A549 treated with CpdA at 1 μM for 4 hours (cell line): ENCODE measurements at places on chromosomes 5 and 9. TPM values are rescaled to one million over a fixed set of nuclear protein-coding genes. Genes with fewer than 3 reads are reported as not detected.

The CHSY3 gene
- total RNA-seq, result 0.06 to 0.14 TPM (median 0.09 TPM) in 5 replicates

The CD14 gene
- 3.6 to 5.6 TPM (median 4.4 TPM) in 5 replicates for total RNA-seq

The FCHO2 gene
- 8.2 to 13.9 TPM (median 13.5 TPM) in 5 replicates for total RNA-seq

The ARL14EPL gene
- total RNA-seq, result 0.07 to 0.69 TPM (median 0.39 TPM) in 5 replicates

The ZDHHC21 gene
- total RNA-seq, result 2.1 to 4.5 TPM (median 2.6 TPM) in 5 replicates

The C9orf152 gene
- 0.08 to 0.12 TPM (median 0.09 TPM) in 3 of 5 replicates, not detected in the others for total RNA-seq

The TMC1 gene
- 0.05 to 0.14 TPM in 2 of 5 replicates, not detected in the others for total RNA-seq

The GGTA1 gene
- total RNA-seq, result not detected in 5 replicates

The RGS7BP gene
- not detected in 5 replicates for total RNA-seq

The NDUFB6 gene
- total RNA-seq, result 103 to 119 TPM (median 109 TPM) in 5 replicates

The TRIM7 gene
- total RNA-seq, result 27.2 to 44.1 TPM (median 42.4 TPM) in 5 replicates

The ECM2 gene
- 0.10 to 0.22 TPM (median 0.12 TPM) in 5 replicates for total RNA-seq

The AMBP gene
- total RNA-seq, result 5.2 to 9.8 TPM (median 8.2 TPM) in 5 replicates

The PLEKHG4B gene
- 0.64 to 0.94 TPM (median 0.69 TPM) in 5 replicates for total RNA-seq

The GRXCR2 gene
- not detected in 5 replicates for total RNA-seq

The HTR4 gene
- not detected in 5 replicates for total RNA-seq

The PCDHGA3 gene
- 0.05 to 0.09 TPM in 2 of 5 replicates, not detected in the others for total RNA-seq

The ARSI gene
- 33.5 to 52.9 TPM (median 42.9 TPM) in 5 replicates for total RNA-seq

The MCIDAS gene
- 1.8 to 2.5 TPM (median 2.2 TPM) in 5 replicates for total RNA-seq

The MAMDC4 gene
- 1.8 to 5.5 TPM (median 4.6 TPM) in 5 replicates for total RNA-seq

The SOWAHA gene
- total RNA-seq, result 0.08 to 0.17 TPM (median 0.15 TPM) in 4 of 5 replicates, not detected in the other

The PCDHGA4 gene
- 0.08 to 0.20 TPM (median 0.10 TPM) in 5 replicates for total RNA-seq

The PGM5 gene
- not detected in 5 replicates for total RNA-seq

The GPR150 gene
- 0.07 to 0.15 TPM (median 0.08 TPM) in 4 of 5 replicates, not detected in the other for total RNA-seq

The LECT2 gene
- total RNA-seq, result not detected in 5 replicates

The TAF11L2 gene
- not detected in 5 replicates for total RNA-seq

The PLPP7 gene
- 0.05 TPM in 1 of 5 replicates, not detected in the others for total RNA-seq

The GPX3 gene
- 14.0 to 19.3 TPM (median 17.8 TPM) in 5 replicates for total RNA-seq

The PAPPA gene
- 24.3 to 40.7 TPM (median 34.1 TPM) in 5 replicates for total RNA-seq

The GLRA1 gene
- total RNA-seq, result not detected in 5 replicates

The PCDHB5 gene
- 1.2 to 1.9 TPM (median 1.5 TPM) in 5 replicates for total RNA-seq

The GABRA6 gene
- total RNA-seq, result not detected in 5 replicates

The STKLD1 gene
- 0.23 to 1.4 TPM (median 0.81 TPM) in 5 replicates for total RNA-seq

The FST gene
- total RNA-seq, result 8.0 to 17.8 TPM (median 13.3 TPM) in 5 replicates

The SH3GL2 gene
- total RNA-seq, result 0.03 to 0.15 TPM (median 0.11 TPM) in 4 of 5 replicates, not detected in the other

The TRAPPC13 gene
- 11.4 to 19.9 TPM (median 13.3 TPM) in 5 replicates for total RNA-seq

The FAM81B gene
- total RNA-seq, result not detected in 5 replicates

The CD72 gene
- total RNA-seq, result 0.08 to 0.35 TPM (median 0.13 TPM) in 3 of 5 replicates, not detected in the others

The BRD3OS gene
- total RNA-seq, result 14.8 to 19.0 TPM (median 16.9 TPM) in 5 replicates

The BTNL9 gene
- total RNA-seq, result 0.64 to 1.5 TPM (median 1.1 TPM) in 5 replicates

The PSIP1 gene
- total RNA-seq, result 48.3 to 71.0 TPM (median 56.8 TPM) in 5 replicates

The ENTR1 gene
- 65.8 to 76.1 TPM (median 74.2 TPM) in 5 replicates for total RNA-seq

The HMCN2 gene
- total RNA-seq, result 0.03 to 0.14 TPM (median 0.08 TPM) in 5 replicates

The FCHSD1 gene
- total RNA-seq, result 6.2 to 12.3 TPM (median 9.7 TPM) in 5 replicates

The CDC20B gene
- 0.07 to 0.16 TPM (median 0.12 TPM) in 5 replicates for total RNA-seq

The IL3 gene
- total RNA-seq, result not detected in 5 replicates

The RNF180 gene
- 0.15 to 0.31 TPM (median 0.20 TPM) in 5 replicates for total RNA-seq

The PHYHD1 gene
- 0.13 TPM in 1 of 5 replicates, not detected in the others for total RNA-seq

The SLC6A18 gene
- not detected in 5 replicates for total RNA-seq

The FCN2 gene
- total RNA-seq, result not detected in 5 replicates

The PCDHGB1 gene
- 1.0 to 2.1 TPM (median 1.9 TPM) in 5 replicates for total RNA-seq

The CYLC2 gene
- not detected in 5 replicates for total RNA-seq

The SLC1A3 gene
- not detected in 5 replicates for total RNA-seq
